ENCODE measurements at places on chromosomes 3 and 15.

GRCh38 chr15:30926161-30926560 lies 22.4 kb downstream of the FAN1 start:
- DNase-seq: no peak

DNA sequence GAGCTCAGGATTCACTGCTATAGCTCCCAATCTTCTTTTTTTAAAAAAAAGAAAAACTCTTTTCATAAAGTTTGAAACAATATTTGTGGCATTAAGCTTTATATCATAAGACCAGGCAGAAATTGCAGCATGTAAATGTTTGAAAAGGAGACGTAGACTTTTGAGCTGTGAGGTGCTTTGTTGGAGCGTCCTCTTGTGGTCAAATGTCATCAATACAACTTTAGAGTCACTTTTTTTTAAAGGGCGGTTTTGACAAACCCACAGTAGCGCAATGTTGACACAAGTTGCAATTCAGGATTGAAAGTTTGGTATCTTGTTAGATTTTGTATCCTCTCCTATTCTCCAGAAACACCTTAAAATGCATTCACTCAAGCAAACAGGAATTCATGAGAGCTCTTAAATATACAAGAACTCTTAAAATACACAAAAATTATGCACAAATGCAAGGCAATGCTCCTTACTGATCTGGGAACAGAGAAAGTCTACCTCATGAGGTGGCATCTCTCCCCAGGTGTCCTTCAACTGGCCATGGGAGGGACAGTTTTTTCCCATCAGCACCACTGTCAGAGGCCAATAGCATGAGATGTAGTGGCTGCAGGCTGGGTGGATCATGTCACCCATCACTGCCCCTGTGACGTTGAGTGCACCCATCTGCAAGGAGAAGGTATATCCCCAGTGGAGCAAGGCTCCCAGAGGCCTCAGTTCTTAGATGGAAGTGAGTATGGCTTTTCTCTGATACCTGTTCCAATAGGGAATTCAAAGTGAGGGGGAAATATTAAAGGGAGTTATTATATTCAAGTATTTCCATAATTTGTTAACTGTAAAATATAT lies 70.7 kb downstream of the ANXA2 start:
- DNase-seq: peak; percentile 42

DNA sequence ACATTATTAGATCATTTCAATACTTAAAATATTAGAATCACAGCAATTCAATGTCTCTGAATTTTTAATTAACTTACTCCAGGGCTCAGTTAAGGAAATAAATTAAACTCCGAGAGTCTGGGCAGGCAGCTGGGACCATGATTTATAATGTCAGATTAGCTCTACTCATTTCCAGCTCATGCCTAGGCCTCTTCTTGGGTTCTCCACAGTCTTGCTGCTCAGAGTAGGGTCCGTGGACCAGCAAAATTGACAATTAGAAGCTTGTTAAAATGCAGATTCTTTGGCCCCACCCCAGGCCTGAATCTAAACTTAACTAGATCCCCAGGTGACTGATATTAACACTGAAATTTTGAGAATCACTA lies 28.2 kb downstream of the ADAMTS9 start:
- no peak for DNase-seq

- peak; percentile 92 for DNase-seq
Observed at GRCh38 chr3:124780761-124781475, 50.7 kb downstream of the UMPS start.

DNA sequence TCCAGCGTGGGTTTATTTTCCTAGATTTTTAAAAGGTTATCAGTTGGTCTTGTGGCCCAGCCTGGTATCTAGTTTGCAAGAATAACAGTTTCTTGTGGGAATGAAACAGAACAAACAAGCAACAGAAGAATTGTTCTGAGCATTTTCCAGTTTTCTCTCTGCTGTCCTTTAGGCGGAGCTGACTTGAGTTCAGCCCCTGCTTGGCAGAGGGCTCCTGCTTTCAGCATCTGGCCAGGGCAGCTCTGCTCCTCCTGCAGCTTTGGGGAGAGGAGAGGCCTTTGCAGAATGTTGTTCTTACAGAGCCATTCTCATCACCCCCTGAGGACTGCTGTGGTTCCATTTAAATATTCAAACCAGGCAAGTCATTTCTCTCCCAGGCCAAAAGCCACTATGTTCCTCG lies 117.7 kb downstream of the ALDH1A2 start:
- no peak for DNase-seq

- no peak for DNase-seq
Observed at GRCh38 chr3:67018105-67018788, 20.1 kb downstream of the KBTBD8 start.
